ENCODE measurements at places on chromosomes 11 and 22. TPM values are rescaled to one million over a fixed set of nuclear protein-coding genes. Genes with fewer than 3 reads are reported as not detected.

DNA sequence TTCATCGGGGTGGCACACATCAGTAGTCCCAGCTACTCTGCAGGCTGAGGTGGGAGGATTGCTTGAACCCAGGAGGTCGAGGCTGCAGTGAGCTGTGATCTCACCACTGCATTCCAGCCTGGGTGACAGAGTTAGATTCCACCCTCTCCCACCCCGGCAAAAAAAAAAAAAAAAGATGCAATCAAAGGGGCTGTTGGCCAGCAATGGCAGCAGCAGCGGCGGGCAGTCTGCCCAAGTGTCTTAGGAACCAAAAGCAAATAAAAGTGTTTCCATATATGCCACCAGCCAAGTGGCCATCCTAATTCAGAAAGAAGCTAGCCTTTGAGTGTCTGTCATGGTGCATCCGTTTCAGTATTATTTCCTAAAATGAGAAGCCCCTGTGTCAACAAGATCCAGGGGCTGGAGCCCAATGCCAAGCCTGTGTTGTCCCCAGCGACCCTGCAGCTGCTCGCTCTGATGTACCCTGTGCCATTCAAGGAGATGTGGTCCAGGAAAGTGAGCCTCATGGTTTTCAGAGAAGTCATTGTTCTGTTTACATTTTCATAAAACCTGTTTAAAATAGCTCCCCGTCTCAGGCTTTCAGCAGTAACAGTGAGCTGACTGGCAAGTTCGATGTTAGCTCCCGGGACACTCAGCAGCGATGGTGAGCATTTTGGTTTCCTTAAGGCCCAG is 12.5 kb downstream of the CDPF1 start:
- no peak for DNase-seq

- no peak for DNase-seq
These were observed 56.1 kb downstream of the FLI1 start for GRCh38 chr11:128749974-128750373.

DNA sequence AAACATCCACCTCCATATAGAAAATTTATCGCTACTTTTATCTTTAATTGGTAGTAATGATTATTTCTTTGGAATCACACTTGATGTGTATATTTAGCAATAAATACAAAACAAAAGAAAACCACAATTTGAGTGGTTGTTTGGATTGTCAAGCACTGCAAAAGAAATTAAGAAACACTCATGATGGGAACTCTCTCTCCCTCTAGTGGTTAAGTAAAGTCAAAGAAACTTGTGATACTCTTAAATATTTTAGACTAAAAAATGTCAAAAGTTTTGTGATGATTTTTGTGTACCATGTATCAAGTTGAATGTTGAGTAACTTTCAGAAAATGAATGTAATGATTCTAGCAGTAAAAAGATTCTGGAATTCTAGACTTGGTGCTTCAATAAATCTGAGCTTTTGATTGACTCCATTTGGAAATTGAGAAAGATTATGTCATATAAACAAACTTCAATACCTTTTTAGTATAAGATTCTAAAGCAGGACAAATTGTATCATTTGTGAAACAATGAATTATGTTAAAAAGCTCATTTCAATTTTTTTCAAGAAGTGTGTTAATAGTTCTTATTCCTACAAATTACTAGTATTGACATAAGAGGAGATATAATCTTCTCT is 20.8 kb downstream of the MUC15 start:
- DNase-seq = no peak

TBRG1 gene
- total RNA-seq = 21.6 TPM

FREY1 gene
- total RNA-seq = 2.3 TPM

Measured in Karpas-422 (cell line).